ENCODE measurements at places on chromosomes 3 and 15. TPM values are rescaled to one million over a fixed set of nuclear protein-coding genes. Genes with fewer than 3 reads are reported as not detected.

Gene SEMA5B
- total RNA-seq = 68.4 TPM

Gene COX17
- 19.9 TPM for total RNA-seq

DNA sequence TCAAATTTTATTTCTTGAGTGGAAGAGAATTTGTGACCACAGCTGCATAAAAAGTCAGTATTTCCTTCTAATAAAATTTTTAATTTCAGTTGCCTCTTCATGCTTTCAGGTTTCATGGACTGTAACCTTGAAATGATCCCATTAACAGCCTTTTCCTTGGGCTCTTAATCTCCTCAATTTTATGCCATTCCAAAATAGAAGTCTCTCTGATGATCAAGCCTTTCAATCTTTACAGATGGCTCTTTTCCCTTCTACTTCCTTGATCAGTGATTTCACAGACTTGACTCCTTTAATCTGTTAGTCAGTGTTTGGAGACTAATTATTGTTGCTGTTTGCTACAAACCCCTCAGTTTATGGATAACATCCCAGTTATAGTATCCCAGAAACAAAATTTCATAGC is 11.9 kb downstream of the TSC22D2 start:
- H3K27ac ChIP-seq = peak overlapping the region; percentile 4
- no peak overlapping the region for H3K4me3 ChIP-seq
- H3K4me1 ChIP-seq = peaks cover 78% of the 10 kb centered on the region

DNA sequence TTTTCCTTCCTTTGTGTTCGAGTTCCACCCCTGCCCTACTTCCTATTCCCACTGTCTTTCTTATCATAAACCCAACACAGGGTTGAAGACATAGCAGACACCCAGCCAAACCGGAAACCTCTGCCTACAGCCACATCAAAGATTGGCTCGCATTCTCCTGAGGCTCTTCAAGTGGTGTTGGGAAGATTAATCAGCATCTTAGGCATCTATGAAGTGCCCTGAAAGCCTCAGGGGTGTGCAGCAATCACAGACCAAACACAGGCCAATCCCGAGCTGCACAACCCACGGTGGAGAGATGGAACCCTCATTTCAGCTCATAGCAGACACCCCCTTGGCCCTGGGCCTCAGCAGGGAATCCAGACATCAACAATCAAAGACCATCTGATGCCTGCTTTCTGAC is 255.9 kb downstream of the XXYLT1 start:
- H3K36me3 ChIP-seq = peaks cover 2% of the 10 kb centered on the region
- H3K4me1 ChIP-seq = no peaks in the 10 kb centered on the region
- DNase-seq = no peak
- H3K4me3 ChIP-seq = no peak overlapping the region
- H3K27me3 ChIP-seq = peaks cover 13% of the 10 kb centered on the region

Gene FAM3D
- not detected for total RNA-seq

- DNase-seq = no peak
- H3K36me3 ChIP-seq = peaks cover 13% of the 10 kb centered on the region
- peaks cover 12% of the 10 kb centered on the region for H3K4me1 ChIP-seq
- H3K27me3 ChIP-seq = no peaks in the 10 kb centered on the region
- H3K4me3 ChIP-seq = no peak overlapping the region
These were observed 9.3 kb downstream of the RFTN1 start for GRCh38 chr3:16504242-16504641.

Gene GOLGA6B
- total RNA-seq = not detected

DNA sequence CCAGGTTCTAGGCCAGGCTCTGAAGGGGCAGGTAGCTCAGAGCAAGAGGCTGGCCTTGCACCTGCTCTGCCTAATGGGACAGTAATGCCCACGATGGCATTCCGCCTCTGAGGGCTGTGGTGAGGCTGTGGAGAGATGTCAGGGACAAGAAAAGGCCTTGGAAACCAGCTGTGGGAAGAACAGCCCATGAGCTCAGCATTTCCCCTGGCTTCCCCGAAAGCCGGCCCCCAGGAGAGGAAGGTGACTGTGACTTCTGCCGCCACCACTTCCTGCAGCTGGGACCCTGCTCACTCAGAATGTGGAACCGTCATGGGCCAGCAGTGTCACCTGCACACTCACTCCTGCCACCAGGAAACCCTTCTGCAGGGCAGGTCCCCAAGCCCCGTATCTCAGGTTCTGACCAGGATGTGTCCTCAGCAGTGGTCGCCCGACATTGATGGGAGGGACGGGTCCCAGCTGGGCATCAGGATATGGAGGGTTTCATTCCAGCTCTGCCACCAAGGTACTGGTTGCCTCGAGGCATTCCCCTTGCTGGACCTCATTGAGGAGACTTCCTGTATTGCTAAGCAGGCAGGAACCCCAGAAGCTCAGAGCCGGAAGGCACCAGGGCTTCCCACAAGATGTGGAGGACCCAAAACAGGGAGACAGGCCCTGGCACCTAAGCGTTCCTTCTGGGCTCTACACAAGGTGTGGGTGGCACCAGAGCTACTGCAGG is 30.7 kb downstream of the SEMA7A start:
- peaks cover 20% of the 10 kb centered on the region for H3K4me1 ChIP-seq
- H3K36me3 ChIP-seq = no peaks in the 10 kb centered on the region
- no peak for DNase-seq
- H3K27me3 ChIP-seq = peaks cover 4% of the 10 kb centered on the region
- H3K4me3 ChIP-seq = no peak overlapping the region

Gene MAGI1
- 18.9 TPM for total RNA-seq

DNA sequence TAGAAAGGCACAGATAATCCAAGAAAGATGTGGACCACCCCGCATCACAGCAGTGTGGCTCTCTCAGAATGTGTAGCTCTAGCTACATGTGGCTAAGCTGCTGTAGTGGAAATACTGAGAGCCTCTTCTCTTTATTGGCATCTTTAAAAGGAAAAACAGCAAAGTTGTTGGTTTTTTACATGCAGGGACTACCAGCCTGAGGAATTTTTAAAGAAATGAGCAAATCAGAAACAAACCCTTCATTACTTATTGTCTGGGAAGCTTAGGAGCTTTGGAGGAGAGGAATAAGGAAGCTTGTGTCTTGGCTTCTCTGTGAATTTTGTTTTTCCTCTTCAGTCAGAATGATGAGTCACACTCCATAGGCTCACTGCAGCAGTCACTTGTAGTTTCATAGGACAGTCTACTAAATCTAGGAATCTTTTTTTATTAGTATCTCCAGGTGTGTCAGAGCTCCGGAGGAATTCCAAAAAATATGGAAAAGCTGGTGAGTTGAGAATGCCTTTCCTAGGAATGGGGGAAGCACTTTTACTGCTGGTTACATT is 27.5 kb downstream of the POLG start:
- no peak overlapping the region for H3K4me3 ChIP-seq
- peaks cover 4% of the 10 kb centered on the region for H3K36me3 ChIP-seq
- H3K27ac ChIP-seq = peak overlapping the region; percentile 66
- no peaks in the 10 kb centered on the region for H3K27me3 ChIP-seq

- H3K27ac ChIP-seq = no peak overlapping the region
- no peaks in the 10 kb centered on the region for H3K36me3 ChIP-seq
- no peak for DNase-seq
- no peaks in the 10 kb centered on the region for H3K4me1 ChIP-seq
These were observed 72.8 kb upstream of the ICE2 start for GRCh38 chr15:60551781-60552161.

Gene BNC1
- 2.3 TPM for total RNA-seq

DNA sequence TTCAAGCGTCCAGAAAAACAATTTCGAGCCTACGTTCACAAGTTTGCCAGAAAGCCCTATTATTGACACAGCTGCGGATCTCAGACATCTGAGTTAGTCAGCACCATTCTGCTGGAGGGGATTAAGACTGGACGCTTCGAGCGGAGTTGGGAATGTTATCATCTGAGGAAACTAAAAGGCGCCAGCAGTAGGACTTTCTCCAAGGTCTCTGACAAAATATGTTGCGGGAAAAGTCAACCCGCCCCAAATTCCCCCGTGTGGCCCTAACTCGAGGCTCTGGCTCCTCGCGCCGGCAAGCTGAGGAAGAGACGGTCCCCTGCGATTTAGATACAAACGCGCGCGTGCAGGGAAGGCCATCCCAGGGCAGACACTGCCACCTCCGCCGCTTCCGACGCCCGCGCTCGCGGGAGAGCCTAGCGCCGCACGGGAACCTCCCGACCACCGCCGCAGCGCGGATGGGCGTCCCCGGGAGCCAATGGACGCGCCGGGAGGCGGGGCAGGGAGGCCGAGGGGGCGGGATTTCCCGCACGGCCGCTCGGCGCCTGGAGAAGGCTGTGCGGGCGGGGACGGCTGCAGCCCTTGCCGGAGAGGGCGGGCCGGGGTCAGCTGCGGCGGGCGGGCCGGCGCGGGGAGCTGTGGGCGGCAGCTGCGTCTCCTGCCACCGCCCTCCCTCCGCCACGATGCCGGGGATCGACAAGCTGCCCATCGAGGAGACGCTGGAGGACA is at the start of gene APPL1:
Gene APPL1, plus strand, starts transcription at position 526 of the 726 bp plus-strand sequence. Its CDS starts 155 bp downstream, at position 681.
- H3K4me3 ChIP-seq = peak within 1 kb of the TSS; percentile 89
- peak; percentile 97 for DNase-seq
- H3K4me1 ChIP-seq = peaks cover 32% of the 10 kb centered on the region

- no peaks in the 10 kb centered on the region for H3K27me3 ChIP-seq
- DNase-seq = no peak
- H3K36me3 ChIP-seq = no peaks in the 10 kb centered on the region
- no peak overlapping the region for H3K27ac ChIP-seq
- no peak overlapping the region for H3K4me3 ChIP-seq
- peaks cover 11% of the 10 kb centered on the region for H3K4me1 ChIP-seq
These were observed 61.5 kb upstream of the GALNT15 start for GRCh38 chr3:16112910-16113504.

Gene DAZL
- not detected for total RNA-seq

- no peak overlapping the region for H3K27ac ChIP-seq
- no peaks in the 10 kb centered on the region for H3K4me1 ChIP-seq
- H3K4me3 ChIP-seq = no peak overlapping the region
- no peak for DNase-seq
These were observed 54.3 kb downstream of the CYFIP1 start for GRCh38 chr15:22925875-22926274.

Gene HRG
- not detected for total RNA-seq

Gene PROS1
- 25.6 TPM for total RNA-seq

Gene AADACL2
- not detected for total RNA-seq

DNA sequence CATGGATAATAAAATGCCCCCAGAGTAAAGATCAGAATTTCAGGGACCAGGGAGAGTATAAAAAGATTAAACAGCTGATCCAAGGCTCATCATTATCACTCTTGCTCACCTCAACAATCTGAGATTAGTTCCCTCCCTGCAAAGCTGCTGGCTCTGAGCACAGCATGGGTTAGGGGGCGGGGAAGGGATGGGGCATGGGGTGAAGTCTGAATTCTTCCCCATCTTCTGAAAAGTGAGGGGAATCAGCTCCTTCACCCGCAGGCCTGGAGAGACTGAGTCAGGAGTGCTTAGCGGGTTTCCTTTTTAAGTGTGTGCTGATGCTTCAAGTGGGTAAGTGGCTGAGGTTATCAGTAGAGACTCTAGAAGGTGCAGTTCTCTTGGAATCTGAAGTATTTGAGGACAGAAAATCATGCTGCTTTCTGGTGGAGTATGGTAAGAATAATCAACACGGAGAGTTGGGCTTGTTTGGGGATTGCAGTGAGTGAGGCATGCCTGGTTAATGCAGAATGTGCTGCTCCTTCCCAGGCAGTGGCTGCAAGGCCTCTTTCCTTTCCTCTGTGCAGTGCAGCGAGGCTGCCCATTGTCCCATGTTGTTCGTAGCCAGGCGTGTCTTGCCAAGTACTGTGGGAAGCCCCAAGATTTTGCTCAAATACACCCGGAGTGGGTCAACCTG is 59.2 kb upstream of the TRAK1 start:
- peaks cover 15% of the 10 kb centered on the region for H3K36me3 ChIP-seq
- peaks cover 59% of the 10 kb centered on the region for H3K4me1 ChIP-seq
- H3K27ac ChIP-seq = peak overlapping the region; percentile 91
- peak overlapping the region; percentile 38 for H3K4me3 ChIP-seq
- DNase-seq = no peak
- no peaks in the 10 kb centered on the region for H3K27me3 ChIP-seq

Gene DPPA2
- total RNA-seq = not detected

Gene CHL1
- not detected for total RNA-seq

DNA sequence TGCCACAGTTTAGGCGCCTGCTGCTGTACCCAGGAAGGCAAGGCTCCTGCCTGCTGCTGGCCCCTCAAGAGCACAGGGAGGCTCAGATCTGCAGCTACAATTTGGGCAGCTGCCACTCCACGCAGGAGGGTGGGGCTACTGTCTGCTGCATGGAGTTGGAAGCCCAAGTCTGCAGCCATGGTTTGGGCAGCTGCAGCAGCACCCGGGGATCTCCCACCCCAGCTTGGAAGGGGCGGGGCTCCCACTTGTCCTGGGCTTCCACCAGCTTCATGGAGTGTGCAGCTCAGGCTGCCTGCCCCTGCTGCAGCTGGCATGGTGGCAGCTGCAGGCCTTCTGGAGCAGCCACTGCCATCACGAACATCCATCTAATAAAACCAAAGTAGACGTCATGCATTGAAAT is 512.9 kb downstream of the PYDC2 start:
- no peaks in the 10 kb centered on the region for H3K4me1 ChIP-seq
- no peak overlapping the region for H3K4me3 ChIP-seq
- H3K27me3 ChIP-seq = peaks cover 1% of the 10 kb centered on the region
- H3K36me3 ChIP-seq = no peaks in the 10 kb centered on the region
- DNase-seq = peak; percentile 65

- no peak overlapping the region for H3K4me3 ChIP-seq
- no peak for DNase-seq
- peaks cover 67% of the 10 kb centered on the region for H3K27me3 ChIP-seq
- H3K27ac ChIP-seq = no peak overlapping the region
These were observed 18.7 kb upstream of the HES1 start for GRCh38 chr3:194117104-194117845.

DNA sequence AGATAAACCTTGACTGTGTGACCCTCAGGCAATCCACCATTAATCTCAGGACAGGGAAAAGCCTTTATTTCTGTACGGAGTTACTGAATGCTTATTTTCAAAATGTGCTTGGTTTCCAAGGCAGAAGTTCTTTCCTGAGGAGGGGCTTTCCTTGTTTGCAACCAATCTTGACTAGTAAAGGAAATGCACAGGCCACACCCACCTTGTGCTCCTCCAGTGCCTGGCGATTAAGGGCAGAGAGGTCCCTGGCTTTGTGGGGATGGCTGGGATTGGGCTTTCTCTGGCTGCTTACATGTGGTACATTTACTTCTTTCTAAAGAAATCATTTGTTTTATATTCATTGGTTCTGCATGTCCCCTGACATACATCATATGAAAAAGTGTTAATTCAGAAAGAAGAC is 47.8 kb downstream of the ZNF621 start:
- no peak overlapping the region for H3K4me3 ChIP-seq
- no peak for DNase-seq
- peaks cover 17% of the 10 kb centered on the region for H3K27me3 ChIP-seq
- peaks cover 4% of the 10 kb centered on the region for H3K4me1 ChIP-seq

- no peak overlapping the region for H3K27ac ChIP-seq
- no peak overlapping the region for H3K4me3 ChIP-seq
- no peak for DNase-seq
- peaks cover 13% of the 10 kb centered on the region for H3K4me1 ChIP-seq
- H3K36me3 ChIP-seq = no peaks in the 10 kb centered on the region
- no peaks in the 10 kb centered on the region for H3K27me3 ChIP-seq
These were observed 43.9 kb upstream of the IL12A start for GRCh38 chr3:159944781-159945180.

Gene CADPS
- total RNA-seq = not detected
